ENCODE measurements at places on chromosomes 6 and 20. TPM values are rescaled to one million over a fixed set of nuclear protein-coding genes. Genes with fewer than 3 reads are reported as not detected.

GRM1 gene
- under 0.01 TPM for total RNA-seq

TREML2 gene
- total RNA-seq: not detected

BFSP1 gene
- 2.8 TPM for total RNA-seq

PRR18 gene
- not detected for total RNA-seq

TMEM200A gene
- total RNA-seq: 124 TPM

SUMO4 gene
- total RNA-seq: 0.58 TPM

EBF4 gene
- total RNA-seq: 0.56 TPM
